LHCN-M2 (cell line): ENCODE measurements at places on chromosomes 7 and 10. TPM values are rescaled to one million over a fixed set of nuclear protein-coding genes. Genes with fewer than 3 reads are reported as not detected.

The NKX1-2 gene
- not detected in 2 replicates for total RNA-seq

The UMAD1 gene
- total RNA-seq: 22.8 and 25.1 TPM in 2 replicates

The C10orf62 gene
- total RNA-seq: 0.11 TPM in 1 of 2 replicates, not detected in the other

DNA sequence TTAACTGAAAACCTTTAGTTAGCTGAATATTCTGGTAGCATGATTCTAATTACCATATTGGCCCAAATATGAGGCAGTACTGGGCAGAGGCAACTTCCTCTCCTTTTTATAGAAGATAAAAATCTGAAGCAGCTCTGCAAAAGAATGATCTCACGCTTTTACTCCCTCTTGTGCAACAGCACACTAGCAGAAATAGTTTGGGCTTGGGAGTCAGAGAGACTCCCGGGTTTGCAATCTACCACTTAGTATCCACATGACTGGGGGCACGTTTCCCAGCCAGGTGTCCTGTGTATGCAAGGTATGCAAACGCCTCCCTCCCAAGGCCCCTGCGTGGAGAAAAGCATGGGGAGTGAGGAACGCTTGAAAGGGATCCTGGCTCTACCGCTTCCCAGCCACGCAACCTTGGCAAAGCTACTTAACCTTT is 47.2 kb upstream of the RHEB start:
- DNase-seq: no peak

GRCh38 chr10:124605001-124605370 is 139.2 kb downstream of the FAM53B start:
- no peak for DNase-seq

DNA sequence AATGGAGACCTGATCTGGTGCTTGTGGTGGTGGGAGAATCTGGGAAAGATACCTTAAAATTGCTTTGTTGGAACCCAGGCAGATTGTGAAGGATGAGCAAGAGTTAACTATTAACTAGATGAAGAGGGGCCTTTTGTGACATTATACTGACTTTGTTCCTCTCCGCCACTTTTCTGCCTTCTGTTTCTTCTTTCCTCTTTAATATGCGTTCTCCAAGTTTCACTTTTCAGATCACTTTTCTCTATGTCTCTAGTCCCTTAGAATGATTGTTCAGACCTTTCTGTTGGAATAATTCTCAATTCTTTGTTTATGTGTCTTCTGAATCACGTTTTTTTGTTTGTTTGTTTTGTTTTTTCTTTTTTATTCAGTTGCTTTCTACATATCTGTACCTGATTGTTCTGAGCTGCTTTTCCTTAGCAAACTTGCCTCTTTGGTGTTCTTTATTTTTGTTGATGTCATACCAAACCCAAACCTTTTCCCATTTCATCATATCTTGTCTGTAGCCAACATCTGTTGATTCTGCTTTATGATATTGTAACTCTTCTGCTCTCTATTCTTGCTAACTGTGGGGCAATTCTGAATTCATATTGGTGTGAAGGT is 2.8 kb downstream of the BMPR1A start:
- DNase-seq: peak; percentile 14

DNA sequence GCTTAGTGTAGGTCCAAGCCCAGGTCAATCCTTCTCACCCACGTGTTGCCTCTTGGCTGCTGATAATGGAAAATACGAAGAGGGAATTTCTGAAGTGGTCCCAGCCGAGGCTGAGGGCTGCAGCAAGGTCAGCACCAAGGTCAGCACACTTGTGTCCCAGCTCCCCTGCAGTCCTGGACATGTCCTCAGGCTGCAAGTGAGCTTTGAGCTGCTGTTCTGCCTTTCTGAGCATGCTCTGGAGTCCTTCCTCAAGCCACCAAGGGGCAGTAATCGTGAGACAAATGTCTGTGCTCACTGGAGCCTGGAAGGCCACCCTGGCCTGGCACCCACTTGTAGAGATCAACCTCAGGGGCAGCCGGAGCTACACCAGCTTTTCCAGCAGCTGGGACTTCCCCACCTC is 28.3 kb downstream of the DRGX start:
- DNase-seq: no peak

DNA sequence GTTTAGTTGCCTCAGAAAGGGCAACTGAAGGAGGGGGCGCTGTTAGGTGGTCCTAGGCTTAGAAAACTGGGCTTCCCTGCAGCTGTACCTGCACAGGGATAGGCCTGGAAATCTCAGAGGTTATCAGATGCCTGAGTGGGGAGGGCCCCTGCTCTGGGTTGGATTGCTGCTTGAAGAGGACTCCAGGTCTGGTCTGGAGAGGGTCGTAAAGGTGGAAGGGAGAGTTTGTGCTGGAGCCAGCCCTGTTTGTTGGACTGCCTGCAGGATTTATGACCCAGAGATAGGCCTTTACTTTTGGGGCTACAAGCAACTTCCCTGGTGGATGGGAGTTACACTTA is 765.9 kb downstream of the GRID1 start:
- DNase-seq: no peak

DNA sequence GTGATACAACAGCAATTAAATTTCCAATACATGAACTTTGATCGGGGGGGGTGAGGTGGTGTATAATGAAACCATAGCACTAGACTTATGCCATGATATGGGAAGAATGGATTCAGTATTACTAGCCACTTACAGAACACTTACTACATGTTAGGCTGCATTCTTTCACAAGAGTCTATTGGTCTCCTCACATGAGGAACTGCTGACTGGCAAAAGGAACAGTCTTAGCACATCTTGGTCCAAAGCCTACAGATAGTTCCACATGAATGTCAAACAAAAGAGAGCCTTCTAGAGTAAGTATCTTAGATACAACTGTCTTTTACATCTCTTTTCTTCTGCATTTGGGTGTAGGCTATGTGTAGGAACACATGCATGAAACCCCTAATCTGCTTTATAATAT is 115.9 kb upstream of the DNAJB12 start:
- no peak for DNase-seq

DNA sequence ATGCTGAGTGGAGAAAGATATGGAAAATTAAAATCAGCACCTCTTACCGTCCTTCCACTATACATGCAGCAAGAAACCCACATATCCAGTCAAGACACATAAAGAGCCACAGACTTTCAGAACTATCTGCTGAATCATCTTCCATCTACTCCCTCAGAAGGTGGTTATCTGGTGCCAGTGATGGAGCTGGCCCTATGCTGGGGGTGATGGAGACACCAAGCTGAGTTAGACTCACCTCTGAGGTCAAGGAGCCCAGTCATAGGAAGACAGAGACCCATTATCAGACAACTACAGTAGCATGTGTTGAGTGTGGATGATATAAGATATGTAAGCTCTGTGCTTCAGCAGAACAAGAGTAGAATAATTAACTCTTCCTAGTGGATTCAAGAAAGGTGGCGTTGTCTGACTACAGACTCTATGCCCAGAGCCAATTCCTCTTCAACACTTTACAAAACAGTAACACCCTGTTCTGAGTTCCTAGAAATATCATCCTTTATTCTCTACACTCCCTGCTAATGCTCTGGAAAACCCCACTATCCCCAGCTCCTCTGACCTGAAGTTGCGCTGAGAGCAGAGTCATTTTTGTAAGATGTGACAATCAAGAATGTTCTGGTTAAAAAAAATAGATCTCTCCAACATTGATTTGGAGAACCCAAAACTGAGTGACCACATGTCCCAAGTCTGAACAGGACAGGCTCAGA is 14.3 kb downstream of the CYP3A5 start:
- DNase-seq: no peak
